Activated CD4-positive, CD25-positive, alpha-beta regulatory T cell treated with anti-CD3 and anti-CD28 coated beads, Interleukin-2, amount 50 U/mL, for 24 hours (primary cell): ENCODE measurements at places on chromosomes 2 and 18.

GRCh38 chr2:23320058-23320457, 64.9 kb upstream of the KLHL29 start:
- ATAC-seq, result no peak

DNA sequence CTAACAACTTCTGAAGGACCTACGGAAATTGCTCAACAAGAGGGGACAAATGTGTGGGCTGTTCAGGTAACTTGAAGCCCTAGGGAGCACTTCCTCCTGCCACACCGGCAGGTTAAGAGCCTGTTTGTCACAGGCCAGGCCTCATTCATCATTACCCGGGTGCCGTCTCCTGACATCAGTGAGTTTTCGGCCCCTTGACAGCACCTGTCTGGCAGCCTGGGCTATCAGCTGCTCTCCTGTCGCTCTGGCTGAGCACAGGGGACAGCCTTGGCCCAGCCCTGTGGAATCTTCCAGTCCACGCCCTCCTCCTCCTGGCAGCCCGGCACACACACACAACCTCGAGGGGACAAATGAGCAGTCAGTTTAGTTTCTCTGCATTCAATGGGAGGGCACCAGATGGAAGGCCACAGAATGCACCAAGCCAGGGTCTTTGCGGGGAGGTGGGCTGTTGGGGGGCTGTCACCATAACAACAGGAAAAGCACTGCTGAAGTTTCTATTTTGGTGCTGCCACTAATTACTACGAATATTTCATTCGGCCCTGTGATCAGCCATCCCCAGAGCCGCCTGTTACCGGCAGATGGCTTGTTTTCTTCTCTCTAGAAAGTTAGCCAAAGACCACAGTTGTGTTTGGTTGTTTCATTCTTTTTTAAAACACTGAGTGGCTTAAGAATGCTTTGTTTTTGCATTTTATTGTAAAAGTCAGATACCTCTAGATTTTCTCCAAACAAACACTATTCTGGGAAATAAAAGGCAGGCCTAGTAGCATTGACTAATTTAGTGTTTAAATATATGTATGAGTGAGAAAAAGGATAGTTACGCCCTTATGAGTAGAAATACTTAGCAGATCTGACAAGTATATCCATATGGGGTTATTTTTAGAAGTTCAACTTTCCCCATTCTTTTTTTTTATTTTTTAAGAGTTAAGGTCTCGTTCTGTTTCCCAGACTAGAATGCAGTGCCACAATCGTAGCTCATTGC, 189.9 kb upstream of the NDUFV2 start:
- no peak for ATAC-seq

DNA sequence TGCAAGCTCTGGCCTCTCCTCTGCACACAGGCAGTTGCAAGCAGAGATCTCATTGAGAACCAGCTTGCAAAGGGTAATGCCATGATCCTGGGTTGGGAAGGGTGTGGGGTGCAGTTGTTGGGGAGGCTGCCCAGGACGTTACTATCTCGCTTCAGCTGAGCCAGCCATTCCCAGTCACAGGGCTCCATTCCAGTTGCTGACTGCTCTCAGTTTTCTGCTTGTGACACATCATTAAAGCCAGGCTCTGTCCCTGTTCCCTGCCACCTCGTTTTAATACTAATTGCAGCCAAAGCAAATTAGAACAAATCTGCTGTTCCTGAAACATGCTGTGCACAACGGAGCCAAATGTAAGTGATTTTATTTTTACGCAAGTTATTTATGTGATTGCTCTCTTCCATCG, 62.5 kb upstream of the SMAD2 start:
- no peak for ATAC-seq

- ATAC-seq, result no peak
Observed at GRCh38 chr2:197212344-197213262, 98.0 kb downstream of the ANKRD44 start.

DNA sequence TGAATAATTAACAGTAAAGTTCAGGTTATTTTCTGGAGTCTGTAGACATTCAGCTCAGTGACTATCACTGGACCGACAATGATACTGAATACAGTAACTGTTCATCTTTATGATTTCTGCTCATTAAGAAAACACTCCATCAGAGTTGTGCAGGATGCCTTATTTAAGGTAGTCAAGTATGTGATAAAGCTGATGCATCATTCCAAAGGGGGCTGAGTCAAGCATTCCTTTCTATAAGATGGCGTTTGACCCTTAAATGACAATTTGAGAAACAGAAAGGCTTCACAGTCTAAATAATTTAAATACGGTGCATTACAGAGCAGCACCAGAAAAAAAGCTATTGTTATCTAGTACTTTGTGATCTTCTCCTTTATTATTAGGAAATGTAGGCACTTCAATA, 131.1 kb downstream of the CDH2 start:
- no peak for ATAC-seq

- ATAC-seq, result no peak
Observed at GRCh38 chr2:99617811-99618210, 128.0 kb upstream of the REV1 start.

DNA sequence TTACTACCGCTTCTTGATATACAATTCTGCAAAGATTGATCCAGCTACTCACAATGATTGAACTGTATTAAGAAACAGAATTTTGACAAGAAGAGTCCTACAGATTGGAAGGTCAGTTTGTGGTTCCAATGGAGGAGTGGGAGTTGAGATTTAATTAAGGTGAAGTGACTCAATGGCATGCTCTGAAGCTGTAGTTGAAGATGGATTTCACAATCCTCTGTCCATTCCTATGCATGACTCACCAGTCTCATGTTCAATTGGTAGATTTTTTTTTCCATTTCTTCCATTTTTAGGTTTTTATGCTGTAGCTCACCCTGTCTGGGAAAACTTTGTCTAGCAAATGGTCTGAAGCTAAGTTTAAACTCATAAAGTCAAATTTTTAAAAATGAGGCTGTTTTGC, 83.3 kb downstream of the DPP4 start:
- ATAC-seq, result no peak

DNA sequence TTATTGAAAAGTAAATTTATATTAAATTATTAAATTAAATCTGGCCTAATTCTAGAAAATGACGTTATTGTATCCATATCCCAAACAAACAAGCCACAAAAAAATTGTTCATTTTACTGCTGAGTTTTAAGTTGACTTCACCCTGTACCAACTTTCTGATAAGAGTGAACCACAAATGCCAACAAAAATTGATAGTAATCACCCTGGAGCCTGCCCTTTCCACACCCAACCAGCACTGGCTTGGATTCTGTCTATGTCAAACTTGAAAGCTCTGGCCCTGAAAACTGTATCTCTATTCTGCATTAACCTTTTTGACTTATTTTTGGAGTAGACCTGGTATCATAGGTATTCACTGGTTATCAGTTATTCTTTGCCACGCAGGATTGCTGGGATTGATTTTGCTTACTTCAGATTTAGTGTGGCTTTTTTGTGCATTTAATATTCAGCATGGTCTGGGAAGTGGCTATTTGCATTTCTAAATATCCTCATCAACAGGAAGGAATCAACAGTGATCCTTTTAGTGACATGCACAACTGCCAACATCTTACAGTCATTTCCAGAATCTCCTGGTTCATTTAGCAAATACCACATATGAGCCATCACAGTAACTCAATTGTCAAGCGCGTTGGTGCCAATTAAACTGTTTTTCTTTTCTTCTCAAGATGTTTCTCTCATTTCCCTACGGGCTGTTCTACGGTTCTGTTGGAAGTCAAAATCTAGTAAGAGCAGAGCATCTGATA, 11.4 kb upstream of the SRBD1 start:
- ATAC-seq, result no peak

- no peak for ATAC-seq
Observed at GRCh38 chr18:48422947-48423378, 13.8 kb upstream of the ZBTB7C start.

DNA sequence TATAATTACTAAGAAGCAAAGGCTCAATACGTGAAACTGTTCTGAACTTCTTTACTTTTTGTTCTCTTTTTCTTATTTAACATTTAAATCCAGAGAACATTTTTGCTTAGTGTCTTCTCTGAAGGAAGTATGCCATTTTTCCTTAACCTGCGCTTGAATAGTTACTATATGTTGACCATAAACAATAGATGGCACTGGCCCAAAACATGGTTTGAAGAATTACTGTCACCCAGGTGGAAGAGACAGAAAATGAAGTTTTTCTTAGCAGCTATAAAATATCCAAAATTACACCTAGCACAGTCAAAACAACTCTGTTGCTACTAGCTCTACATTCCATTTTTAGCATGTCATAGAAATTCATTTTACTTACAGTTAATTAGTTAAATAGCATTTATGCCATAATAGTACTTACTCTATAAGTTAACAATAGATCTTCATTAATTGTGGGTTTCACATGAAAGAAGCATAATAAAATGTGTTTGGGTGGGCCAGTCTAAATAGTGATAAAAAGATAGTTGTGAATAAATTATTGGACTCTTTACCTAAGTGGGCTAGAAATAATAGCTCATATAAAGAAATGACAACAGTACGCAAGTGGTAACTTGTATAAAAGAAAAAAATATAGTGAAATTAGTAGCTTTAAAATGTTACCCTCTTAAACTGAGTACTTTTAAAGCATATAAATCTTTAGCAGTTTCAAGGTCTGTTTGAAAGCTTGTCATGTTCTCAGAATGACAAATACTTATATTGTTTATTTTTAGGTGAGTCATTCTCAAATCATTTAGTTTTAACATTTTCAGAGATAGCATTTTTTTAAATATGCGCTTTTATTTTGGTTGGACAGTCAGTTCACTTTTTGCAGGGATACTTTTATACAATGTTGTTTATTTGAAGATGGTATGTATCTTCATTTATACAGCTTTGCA, 3.7 kb downstream of the ETAA1 start:
- no peak for ATAC-seq

GRCh38 chr2:203038586-203038985, 23.9 kb downstream of the NBEAL1 start:
- no peak for ATAC-seq

GRCh38 chr2:85746321-85747004, 7.3 kb upstream of the ATOH8 start:
- ATAC-seq, result no peak

DNA sequence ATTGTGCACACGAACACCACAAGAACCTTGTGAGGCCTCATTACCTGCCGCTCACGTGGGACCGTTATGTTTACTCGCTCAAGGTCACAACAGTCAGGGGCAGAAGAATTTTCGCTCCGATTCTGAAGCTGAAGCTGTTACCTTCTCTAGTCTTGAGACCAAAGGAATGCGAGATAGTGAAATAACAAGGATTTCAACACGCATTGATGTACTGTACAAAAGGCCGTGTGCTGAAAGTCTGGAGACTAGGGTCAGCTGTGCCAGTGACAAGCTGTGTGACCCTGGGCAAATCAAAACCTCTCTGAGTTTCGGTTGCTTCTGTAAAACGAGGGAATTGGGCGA, 583 bp downstream of the NEMP2 start:
- peak; percentile 40 for ATAC-seq

DNA sequence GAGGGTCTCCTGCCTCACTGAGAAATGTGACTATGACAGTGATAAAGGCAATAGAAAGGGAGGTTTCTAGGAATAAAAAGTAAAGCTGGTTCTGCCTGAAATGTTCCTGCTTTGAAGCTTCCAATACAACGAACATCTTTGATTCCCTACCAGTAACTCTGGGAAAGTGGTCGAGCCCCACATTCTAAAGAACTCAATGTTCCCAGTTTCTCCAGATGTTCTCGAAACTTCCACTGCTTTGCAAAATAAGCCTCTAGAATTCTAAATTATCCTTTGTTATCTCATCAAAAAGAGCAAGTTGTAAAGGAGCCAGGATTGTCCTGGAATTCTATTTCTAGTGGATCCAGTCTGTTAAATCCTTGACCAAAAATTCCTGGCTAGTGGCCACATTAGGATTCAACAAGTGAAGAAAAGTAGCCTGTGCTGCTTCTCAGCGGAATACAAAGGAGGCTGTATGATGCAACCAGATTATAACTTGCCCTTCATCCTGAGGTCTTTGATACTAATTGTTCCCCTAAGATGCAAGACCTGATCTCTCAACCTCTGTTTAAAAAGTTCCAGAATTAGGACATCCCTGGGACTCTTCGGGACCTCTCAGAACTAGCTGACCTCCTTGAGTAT, 8.4 kb downstream of the SCN7A start:
- no peak for ATAC-seq

- ATAC-seq, result no peak
Observed at GRCh38 chr2:169649278-169649677, 44.9 kb downstream of the CFAP210 start.

GRCh38 chr2:119160361-119160990, 1.9 kb upstream of the C1QL2 start:
- ATAC-seq, result no peak

GRCh38 chr2:215487002-215487372, 51.1 kb upstream of the FN1 start:
- no peak for ATAC-seq

DNA sequence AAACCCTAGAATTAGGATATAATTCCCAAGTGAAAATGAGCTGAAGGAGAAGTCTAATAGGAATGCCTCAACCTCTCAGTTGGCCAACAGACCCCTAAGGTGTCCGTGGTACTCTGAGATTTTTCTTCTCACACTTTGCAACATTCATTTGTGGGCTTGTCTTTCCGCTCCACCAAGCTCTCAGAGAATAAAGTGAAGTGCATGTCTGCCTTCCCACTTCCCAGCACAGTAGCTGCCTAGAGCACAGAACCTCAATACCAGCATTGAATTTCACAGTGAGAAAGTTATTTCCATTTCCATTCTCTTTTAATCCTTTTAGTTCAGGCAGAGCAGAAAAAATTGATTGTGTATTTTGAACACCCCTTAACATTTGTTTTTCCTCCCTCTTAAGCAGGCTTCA, 451.8 kb downstream of the TGIF1 start:
- no peak for ATAC-seq

- ATAC-seq, result no peak
Observed at GRCh38 chr2:73217826-73218225, 3.8 kb downstream of the SMYD5 start.

DNA sequence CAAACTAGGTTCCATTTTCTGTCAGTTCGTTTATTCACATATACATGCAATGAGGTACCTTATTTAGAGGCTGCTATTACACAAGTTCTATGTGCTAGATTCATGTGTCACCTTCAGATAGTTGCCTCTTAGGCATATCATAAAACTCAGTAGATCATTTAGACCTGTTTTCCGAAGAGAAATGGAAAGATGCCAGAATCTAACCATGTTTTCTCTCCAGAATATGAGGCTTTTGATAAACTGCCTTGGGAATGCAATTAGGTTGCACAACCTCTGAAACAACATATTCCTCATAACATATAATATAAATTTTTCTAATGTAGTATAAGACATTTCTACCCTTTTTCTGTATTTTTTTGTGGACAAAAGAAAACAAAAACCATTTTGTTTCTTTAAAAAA, 108.1 kb downstream of the PRPF40A start:
- ATAC-seq, result no peak

GRCh38 chr2:182377467-182377866, 49.4 kb downstream of the PDE1A start:
- ATAC-seq, result no peak

GRCh38 chr2:119301413-119301812, 65.2 kb downstream of the C2orf76 start:
- no peak for ATAC-seq

- ATAC-seq, result no peak
Observed at GRCh38 chr2:152571048-152571766, 146.1 kb downstream of the PRPF40A start.

- ATAC-seq, result no peak
Observed at GRCh38 chr2:156958374-156958773, 299.1 kb upstream of the GALNT5 start.
